ENCODE measurements at places on chromosomes 11 and 22.

- DNase-seq: no peak
Observed at GRCh38 chr22:29268511-29269229, 602 bp downstream of the EWSR1 start.

GRCh38 chr11:29255401-29255800 is 761.4 kb downstream of the KCNA4 start:
- no peak for DNase-seq

- DNase-seq: no peak
Observed at GRCh38 chr22:22820626-22821025, 67.0 kb upstream of the IGLL5 start.

DNA sequence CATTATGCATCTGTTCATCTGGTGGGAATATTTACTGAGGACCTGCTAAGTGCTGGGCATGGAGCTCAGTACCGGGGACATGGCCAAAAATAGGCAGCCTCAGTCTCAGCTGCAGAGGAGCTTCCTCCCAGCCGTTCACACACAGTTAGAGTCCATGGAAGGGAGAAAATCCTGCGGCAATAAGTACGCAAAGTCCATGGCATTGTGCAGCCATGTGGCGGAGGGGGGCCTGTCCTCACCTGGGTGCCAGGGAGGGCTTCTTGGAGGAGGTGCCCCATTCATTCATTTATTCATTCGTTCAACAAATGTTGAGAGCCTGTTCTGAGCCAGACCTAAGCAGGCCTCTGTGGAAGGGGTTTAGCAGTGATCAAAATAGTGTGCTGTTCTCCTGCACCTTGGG is 59.3 kb upstream of the ANO1 start:
- DNase-seq: no peak

- no peak for DNase-seq
Observed at GRCh38 chr11:26607725-26608506, 35.9 kb upstream of the MUC15 start.

- DNase-seq: no peak
Observed at GRCh38 chr11:86769219-86769618, 31.1 kb upstream of the PRSS23 start.

DNA sequence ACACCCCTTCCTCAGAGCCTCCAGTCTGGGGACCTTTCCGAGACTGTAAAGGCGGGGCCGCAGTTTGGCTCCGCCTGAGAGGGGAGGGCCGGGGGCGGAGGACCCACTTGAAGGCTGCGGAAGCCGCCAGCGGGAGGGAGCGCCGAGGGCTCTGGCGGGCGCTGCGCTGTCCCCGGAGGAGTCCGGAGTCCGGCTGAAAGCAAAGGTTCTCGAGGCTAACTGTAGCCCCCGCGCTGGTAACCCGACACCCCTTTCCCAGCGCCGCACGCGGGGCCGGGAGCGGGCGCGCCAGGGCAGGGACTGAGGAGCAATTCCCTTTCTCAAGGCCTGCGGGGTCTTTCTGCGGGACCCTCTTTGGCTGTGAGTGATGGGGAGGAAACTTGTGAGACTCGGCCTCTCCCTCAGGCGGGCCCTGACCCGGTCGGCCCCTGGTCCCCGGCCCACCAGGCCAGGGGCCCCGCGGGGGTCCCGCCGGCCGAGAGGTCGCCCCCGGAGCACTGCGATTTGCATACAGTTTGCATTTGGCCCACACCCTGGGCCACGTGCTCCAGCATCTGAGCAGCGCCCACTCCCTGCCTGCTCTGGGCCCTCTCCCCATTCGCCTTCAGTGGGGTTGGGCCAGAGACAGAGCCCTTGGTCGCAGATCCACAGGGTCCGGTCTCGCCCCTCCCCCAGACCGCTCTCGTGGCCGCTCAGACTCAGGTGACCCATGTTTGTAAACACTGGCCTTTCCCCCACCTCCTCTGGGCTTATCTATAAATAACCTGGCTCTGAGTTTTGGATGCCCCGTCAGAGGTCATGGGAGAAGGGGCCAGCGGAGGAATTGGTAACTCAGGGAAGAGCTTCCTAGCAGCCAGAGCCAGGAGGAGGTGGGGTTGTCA is 519 bp upstream of the ART5 start:
- peak; percentile 62 for DNase-seq

DNA sequence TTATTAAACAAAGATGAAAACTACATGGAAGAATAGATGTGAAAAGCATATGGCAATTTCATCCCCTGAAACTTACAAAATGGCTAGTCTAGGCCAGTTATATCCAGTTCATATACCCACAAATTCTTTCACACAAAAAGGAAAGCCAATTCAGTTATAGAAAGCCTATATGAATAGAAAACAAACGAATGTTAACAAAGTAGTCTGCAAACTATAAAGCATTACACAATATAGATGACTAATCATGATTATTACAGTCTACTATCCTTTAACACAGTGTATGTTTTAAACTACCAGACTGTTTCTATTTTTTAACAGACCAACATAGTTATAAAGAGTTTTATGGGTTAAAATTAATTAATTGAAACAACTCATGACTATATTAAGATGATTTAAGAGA is 12.1 kb downstream of the DCUN1D5 start:
- peak; percentile 34 for DNase-seq

DNA sequence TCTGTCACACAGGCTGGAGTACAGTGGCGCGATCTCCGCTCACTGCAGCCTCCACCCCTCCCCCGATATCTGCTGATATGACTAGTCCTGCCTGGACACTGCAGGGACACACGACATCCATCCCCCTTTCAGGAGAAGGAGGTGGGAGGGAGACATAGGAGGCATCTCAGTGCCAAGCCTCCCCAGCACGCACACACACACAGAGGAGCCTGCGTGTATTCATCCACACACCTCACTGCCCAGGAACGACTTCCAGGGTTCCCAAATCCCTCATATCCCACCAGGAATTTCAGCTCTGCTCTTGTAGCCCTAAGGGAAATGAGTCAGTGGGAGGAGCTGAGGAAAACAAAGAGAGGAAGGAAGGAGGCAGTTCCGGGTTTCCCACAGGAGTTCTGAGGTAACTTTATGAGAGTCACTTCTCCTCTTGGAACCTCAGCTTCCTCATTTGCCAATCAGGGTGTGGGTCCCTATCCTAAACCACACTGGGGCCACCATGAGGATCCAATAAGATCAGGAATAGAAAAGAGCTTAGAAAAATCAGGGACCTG is 37.2 kb upstream of the ACER3 start:
- DNase-seq: peak; percentile 54

DNA sequence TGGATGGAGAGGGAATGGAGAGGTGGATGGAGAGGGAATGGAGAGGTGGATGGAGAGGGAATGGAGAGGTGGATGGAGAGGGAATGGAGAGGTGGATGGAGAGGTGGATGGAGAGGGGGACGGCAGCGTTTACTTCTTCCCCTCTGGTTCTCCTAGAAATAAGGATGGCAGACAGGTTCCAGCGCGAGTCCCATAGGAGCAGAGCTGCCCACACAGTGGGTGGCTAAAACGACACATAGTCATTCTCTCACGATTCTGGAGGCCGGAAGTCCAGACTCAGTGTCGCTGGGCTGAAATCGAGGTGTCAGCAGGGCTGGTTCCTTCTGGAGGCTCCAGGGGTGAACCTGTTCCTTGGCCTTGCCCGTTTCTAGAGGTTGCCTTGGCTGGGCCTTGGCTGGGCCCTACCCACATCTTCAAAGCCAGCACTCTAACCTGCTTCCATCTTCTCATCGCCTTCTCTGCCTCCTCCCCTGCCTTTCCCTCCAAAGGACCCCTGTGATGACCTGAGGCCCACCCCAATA is 12.7 kb upstream of the CTSD start:
- DNase-seq: no peak

GRCh38 chr11:114664641-114665040 is 13.7 kb upstream of the NXPE2 start:
- no peak for DNase-seq

- DNase-seq: no peak
Observed at GRCh38 chr22:20508815-20509271, 1.4 kb downstream of the MED15 start.

GRCh38 chr11:111527279-111527678 is 12.7 kb downstream of the HOATZ start:
- DNase-seq: no peak

DNA sequence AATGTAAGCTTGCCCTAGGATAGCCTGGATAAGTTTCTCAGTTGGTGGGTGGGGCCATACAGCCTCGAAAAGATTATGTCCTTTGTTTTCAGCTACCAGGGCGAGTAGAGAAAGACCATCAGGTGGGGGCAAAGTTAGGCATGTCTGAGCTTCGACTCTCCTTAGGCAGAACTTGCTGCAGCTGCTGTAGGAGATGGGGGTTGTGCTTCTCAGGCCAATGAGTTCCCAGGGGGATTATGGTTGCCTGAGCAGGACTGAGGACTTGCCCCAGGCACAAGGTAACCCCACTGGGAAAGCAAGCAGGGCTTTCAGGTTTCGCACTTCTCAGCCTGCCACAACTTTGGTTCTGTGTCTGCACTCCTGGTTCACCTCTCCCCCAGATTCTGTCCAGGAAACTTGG is 173.4 kb upstream of the SESN3 start:
- DNase-seq: no peak

- DNase-seq: no peak
Observed at GRCh38 chr11:69022260-69022659, 9.2 kb upstream of the MRGPRF start.

DNA sequence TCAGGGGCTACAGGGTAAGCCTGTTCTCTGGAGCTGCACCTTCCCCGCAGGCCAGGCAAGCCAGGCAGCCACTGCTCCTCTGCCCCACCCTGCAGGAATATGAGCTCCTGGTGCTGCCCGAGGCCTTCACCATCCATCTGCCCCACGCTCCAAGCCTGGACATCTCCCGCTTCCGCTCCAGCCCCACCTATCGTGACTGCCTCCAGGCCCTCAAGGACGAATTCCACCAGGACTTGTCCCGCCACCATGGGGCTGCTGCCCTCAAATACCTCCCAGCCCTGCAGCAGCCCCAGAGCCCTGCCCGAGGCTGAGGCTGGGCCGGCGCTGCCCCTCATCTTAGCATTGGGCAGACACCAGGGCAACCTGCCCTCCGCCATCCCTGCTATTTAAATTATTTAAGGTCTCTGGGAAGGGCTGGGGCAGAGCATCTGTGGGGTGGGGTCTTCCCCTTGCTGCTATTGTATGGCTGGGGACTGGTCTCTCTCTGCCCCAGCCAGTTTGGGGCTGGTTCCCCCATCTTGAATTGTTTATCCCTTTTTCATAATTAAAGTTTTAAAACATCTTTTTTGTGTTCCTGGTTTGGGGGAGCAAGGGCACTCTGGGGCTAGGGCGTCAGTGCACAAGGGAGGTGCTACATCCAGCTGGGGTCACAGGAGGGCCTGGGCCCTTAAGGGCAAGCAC is 6.2 kb downstream of the LARGE2 start:
- DNase-seq: no peak
